ENCODE measurements at places on chromosomes 7 and 10. TPM values are rescaled to one million over a fixed set of nuclear protein-coding genes. Genes with fewer than 3 reads are reported as not detected.

HHEX gene
- 2.1 TPM for total RNA-seq

ZNF503 gene
- total RNA-seq, result 5.9 TPM

MYO3A gene
- not detected for total RNA-seq

SFTPA1 gene
- not detected for total RNA-seq

TAS2R38 gene
- not detected for total RNA-seq

PTPN20 gene
- total RNA-seq, result 13.0 TPM
